ENCODE measurements at places on chromosomes 7 and 10. TPM values are rescaled to one million over a fixed set of nuclear protein-coding genes. Genes with fewer than 3 reads are reported as not detected.
A peak's percentile ranks its signal among the peaks of the same experiment; 100 is the strongest.

Gene NUTM2A
- 1.2 TPM for total RNA-seq

Gene FAM237B
- total RNA-seq, result not detected

Gene GSDME
- 25.0 TPM for total RNA-seq

- no peak for DNase-seq
These were observed 21.6 kb downstream of the DKK1 start for GRCh38 chr10:52335665-52336064.

DNA sequence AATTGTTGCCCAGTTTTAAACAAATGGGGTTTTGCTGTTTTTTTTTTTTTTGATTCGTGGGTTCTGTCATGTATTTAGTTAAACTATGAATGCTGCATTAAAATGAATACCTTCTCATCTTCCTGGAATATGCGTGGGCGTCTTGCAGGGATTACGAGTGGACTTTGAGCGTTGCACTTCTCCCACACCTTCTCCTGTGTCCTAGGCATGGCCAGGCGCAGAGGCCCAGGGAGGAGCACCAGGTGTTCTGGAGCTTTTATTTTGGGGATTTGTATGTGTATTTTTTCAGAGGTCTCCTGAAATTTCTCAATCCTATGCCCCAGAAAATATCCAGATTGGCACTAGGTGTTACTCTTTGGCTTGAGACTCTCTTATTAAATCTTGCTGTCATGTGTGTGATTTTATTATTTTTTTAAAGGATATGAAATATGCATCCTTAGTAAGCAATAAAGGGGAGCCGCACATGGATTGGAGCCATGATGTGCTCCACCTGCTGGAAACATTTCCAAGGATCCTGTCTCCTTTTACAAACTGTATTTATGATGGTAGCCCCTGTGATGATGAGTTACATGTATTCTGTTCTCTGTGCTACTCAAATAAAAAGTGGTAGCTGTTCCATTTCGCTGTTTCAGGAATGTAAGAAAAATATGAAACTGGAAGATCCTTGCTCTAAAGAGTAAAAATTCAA is 482.2 kb upstream of the KLF6 start:
- no peak for DNase-seq

DNA sequence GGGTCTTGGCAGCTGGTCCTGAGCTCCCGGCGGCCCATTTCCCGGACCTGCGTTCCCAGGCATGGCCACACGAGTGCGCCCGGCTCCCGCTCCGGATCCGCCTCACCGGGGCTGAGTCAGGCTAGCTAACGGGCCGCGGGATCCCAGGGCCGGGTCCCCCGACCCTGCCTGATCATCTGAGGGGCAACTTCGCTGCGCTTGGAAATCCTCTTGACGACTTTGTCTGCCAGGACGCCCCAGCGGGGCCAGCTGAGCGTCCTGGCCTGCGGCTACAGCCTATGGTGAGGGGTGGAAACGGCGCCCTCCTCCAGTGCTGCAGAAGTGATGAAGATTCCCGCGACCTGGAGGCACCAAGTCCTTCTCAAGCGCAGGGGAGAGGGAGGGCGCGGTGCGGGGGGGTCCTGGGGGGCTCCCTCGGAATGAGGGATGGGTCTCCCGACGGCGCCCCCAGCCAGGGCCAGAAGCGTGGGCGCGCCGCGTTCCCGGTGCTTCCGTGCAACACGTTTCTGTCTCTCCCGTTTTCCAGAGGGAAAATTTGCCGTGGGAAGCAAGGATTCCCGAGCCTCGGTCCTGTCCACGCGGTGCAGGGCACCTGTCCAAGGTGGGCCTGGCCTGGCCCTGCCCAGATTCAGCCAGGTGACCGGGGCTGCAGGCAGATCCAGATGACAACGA is 212.4 kb downstream of the CCSER2 start:
- peak; percentile 31 for DNase-seq

DNA sequence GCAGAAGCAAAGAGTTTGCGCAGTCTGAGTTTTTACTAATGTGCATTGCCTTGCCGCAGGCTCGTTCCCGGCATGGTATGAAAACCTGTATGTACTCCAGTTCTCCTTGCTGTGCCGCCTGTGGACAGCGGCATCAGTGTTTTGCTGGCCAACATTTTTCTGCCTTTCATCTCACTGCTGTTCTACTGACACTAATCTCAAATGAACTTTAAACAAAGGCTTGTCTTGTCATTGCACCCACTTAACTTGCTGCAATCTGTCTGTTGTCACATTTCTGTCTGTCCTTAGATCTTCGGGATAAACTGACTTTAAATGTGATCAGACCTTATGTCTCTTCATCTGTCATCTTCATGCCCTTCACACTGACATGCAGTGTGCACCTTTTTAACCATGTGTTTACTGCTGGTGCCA is 71.7 kb upstream of the ZNRF2 start:
- no peak for DNase-seq

DNA sequence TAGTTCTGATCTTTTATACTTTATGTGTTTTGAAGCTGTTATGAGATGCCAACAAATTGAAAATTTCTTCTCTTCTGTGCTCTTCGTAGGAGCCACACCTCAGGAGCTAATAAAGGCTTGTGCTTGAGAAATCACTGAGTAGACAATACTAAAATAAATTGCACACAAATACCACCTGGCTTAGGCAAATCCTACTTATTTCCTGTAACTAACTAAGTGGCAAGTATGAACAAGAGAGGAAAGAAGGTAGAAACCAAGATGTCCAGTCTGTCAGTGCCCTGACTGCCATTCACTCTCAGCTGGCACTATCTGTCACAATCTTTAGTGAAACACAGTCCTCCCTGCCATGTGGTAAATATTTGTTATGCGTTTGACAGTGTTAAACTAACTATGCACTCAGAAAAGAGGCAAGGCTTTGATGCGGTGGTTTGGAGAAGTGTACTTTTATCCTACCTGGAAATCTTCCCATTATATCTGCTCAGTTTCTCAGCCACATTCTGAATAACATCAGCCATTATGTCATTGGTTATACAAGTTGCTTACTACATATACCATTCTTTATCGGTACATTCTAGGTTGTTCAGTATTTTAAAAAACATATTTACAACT is 293.4 kb upstream of the VWC2 start:
- no peak for DNase-seq

- DNase-seq, result no peak
These were observed 9.0 kb upstream of the TACR2 start for GRCh38 chr10:69425511-69426298.

- no peak for DNase-seq
These were observed 107.3 kb downstream of the HGF start for GRCh38 chr7:81662531-81662930.

- no peak for DNase-seq
These were observed 2.6 kb upstream of the RASSF4 start for GRCh38 chr10:44956717-44957706.

GRCh38 chr7:123773481-123773880 is 24.7 kb upstream of the WASL start:
- no peak for DNase-seq

DNA sequence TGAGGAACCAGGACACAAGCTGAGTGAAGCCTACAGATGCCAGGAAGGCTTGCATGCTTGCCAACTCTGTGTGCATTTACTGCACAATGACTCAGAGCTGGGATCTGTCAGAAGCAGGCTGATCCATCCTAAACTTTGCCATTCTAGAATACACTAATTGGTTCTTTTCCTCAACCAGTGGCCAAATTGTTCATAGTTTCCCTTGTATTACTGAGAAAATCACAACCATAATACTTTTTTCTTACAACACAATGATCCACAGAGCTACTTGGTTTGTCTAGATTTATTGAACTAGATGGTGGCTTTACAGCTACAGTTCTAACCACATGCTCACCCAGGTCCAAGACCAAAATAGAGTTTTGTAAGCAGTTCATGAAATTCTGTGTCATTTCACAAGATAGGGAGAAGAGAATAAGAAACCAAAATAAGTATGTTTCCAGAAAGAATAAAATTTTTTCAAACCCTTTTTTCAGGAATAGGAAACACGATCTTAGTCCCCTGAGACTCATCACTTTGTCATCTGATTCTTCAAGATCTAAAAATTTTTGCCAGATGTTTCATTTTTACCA is 21.0 kb upstream of the LRRC17 start:
- DNase-seq, result peak; percentile 92

GRCh38 chr10:96133135-96133534 is 3.0 kb downstream of the ZNF518A start:
- DNase-seq, result peak; percentile 14

GRCh38 chr10:6625428-6625827 is 45.4 kb upstream of the PRKCQ start:
- no peak for DNase-seq

DNA sequence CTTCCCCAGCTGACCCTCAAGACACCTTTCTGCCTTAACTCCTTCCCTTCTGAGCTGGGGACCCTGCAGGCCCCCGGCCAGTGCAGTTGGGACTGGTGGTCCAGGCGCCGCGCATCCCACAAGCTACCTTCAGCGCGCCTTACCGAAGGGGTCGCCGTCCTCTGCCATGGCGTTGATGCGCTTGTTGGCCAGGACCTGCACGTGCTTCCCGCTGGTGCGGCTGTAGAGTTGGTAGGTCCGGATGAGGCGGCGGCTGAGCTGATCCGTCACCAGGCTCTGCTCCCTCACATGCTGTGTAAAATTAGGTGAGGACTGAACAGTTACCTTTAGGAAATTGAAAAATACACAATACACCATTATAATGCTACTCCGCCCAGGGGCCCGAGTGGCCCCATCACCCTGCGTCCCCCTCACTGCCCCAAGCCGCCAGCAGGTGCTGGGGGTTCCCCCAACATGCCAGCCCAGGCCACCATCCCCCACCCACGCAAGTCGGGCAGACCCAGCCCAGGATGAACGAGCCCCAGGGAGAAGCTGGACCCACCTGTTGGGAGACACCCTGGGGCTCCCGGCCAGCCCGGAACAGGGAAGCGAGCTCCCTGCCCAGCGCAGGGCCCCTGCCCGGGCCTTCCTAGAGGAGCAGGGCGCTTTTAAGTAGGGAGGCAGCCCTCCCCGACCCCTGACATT is 1.2 kb downstream of the FGF8 start:
- DNase-seq, result no peak

DNA sequence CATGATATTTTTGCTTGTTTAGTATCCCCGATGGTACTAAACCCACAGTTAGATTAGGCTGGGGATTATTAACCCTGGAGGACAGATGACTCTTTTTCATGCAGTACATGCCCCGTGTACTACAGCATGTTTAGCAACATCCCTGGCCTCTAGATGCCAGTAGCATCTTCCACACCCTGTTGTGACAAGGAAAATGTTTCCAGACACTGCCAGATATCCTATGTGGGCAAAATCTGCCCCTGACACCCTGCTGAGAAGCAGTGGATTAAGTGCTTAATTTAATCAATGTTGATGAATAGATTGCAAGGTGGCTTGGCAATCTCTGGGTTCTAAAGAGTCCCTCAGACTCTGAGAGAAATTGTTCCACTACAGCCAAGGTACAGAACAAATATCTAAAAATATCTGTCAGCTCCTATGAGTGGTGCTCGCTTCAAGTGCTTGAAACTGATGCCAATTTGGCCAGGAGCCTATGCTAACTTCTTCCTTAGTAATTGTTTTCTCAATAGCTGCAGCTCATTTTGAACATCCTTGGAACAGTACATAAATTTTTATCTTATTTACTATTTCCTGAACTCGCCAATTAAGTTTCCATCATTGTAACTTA is 247.0 kb downstream of the SORCS1 start:
- no peak for DNase-seq

Measured in astrocyte (in vitro differentiated cells and primary cell).